Stimulated activated CD8-positive, alpha-beta memory T cell treated with anti-CD3 and anti-CD28 coated beads, Interleukin-4, amount 100 ng/mL, for 1 hour (primary cell): ENCODE measurements at places on chromosomes 5 and 9.

DNA sequence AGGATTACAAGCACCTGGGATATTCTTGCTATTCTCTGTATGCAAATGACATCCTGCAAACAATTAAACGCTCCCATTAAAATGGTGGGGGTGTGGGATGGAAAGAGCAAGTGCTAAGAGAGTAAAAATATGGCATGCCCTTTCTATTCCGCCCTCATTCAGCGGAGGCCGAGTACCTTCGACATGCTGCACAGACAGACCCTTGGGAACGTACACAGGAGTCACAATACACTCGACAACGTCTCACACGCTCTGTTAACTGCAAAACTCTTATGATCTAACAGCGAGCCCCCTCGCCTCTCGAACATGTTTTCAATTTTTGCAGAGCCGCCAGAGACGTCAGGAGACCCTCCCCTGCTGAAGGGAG is 322.2 kb downstream of the CEMIP2 start:
- DNase-seq = no peak

DNA sequence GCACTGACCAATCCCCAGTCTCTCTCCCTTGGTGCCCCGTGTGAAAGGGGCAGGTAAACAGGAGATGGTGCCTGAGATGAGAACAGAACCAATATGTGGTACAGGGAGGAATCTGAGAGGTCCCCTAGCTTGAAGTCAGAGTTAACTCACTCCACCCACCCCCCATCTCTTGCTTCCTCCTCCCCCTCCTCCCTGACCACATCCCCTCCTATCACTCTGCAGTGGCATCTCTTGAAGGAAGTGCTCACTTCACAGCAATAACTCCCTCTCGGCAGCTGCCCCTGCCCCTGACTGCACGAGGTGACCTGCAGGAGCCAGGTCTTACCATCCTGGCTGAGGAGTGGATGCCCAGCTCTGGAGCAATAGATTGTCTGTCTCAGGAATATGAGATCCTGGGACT is 224.0 kb downstream of the GAS1 start:
- DNase-seq = no peak

DNA sequence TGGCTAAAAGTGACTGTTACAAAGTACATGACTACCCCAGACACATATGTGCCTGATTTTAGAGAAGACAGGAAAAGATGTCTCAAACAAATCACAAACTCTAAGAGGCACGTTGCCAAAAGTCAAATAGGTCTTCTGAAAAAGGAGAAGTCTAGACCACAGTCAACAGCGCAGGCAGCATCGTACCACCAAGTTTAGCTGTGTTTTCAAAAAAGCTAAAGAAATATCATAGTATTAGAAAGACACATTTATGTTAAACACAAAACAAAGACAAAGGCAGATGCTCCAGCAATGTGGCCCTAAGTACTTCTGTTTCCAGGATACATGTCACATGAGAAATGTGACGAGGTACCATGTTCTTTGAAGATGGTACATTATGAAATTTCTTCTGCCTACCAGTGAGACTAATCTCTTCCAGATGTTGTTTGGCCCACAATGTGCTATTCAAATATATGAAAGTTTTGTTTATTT is 43.5 kb downstream of the LPAR1 start:
- DNase-seq = no peak

- no peak for DNase-seq
These were observed 86.3 kb upstream of the C9orf72 start for GRCh38 chr9:27659571-27659970.

- DNase-seq = no peak
These were observed 159.1 kb downstream of the LURAP1L start for GRCh38 chr9:12933957-12934356.

- no peak for DNase-seq
These were observed 57.7 kb upstream of the RPS23 start for GRCh38 chr5:82335806-82336205.

- no peak for DNase-seq
These were observed 211.7 kb downstream of the PLK2 start for GRCh38 chr5:58248221-58248620.

DNA sequence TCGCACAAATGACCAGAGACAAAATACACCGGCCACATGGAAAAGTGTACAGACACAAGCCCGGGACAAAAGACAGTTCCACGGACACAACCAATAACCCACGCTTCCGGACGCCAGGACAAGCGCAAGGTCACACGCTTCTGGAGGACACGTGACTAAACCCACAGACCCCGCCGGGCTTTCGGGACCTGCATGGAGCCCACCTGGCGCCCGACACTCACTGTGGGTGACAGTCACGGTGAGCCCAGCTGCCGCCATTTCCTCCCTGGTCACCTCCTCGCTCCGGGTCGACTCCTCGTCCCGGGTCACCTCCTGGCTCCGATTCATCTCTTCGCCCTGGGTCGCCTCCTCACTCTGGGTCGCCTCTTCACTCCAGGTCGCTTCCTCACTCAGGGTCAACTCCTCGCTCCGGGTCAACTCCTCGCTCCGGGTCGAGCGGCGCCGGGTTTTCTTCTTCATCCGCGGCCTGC is 470 bp downstream of the BAG1 start:
- no peak for DNase-seq

GRCh38 chr5:172544371-172545095 is 90.2 kb upstream of the SH3PXD2B start:
- DNase-seq = no peak
